A673 (cell line): ENCODE measurements at places on chromosomes 6 and 20. TPM values are rescaled to one million over a fixed set of nuclear protein-coding genes. Genes with fewer than 3 reads are reported as not detected.

HMGCLL1 gene
- not detected in 2 replicates for total RNA-seq

SLC4A11 gene
- 1.1 and 1.5 TPM in 2 replicates for total RNA-seq

LY6G5C gene
- total RNA-seq = 3.9 and 6.8 TPM in 2 replicates

GRCh38 chr6:4620284-4621151 lies 155.7 kb upstream of the CDYL start:
- DNase-seq = no peak

GRCh38 chr6:84582997-84583396 lies 181.4 kb downstream of the TBX18 start:
- peak; percentile 22 for DNase-seq

DNA sequence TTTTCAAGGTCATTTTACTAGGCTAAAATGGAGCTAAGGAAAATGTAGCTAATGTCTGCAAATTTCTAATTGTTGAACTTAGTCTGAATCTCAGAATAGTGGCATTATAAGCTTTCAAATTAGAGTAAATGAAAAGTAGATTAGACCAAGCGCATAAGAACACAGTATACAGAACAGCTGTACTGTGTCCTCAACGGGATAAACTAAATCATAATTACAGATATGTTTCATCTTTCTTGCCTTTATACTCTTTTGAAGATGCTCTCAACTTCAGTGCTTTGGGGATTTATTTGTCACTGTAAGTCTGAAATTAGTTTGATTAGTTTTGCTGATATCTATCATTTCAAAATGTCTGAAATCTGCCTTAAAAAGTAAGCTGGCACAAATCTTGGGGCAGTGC lies 305.4 kb downstream of the LAMA2 start:
- DNase-seq = no peak

- peak; percentile 48 for DNase-seq
Observed at GRCh38 chr6:119541132-119541905, 191.8 kb upstream of the MAN1A1 start.
